ENCODE measurements at places on chromosomes 4 and X.

- peak; percentile 23 for DNase-seq
Measured at GRCh38 chr4:174210952-174211490, 72.4 kb downstream of the FBXO8 start.

- DNase-seq, result no peak
Measured at GRCh38 chr4:168924667-168925066, 85.4 kb downstream of the CBR4 start.

DNA sequence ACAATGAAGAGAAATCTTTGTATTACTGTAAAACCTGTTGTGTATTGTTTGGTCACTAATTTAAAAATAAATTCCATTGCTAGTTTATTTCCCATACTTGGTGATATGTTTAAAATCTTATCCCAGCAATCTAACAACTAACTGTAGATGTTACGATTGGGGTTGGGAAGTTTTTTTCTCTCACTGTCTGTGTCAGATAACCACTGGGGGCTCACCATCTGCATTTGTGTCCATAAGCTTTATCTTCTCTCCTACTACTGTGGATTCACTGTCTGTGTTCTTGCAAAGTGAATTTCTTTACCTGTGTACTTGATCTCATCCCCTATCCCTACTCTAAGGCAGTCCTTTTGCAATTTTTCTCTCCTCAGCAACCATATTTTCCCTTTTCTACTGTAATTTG, 81.3 kb downstream of the STIM2 start:
- DNase-seq, result no peak

GRCh38 chr4:41814565-41814964, 66.0 kb upstream of the PHOX2B start:
- peak; percentile 19 for DNase-seq

GRCh38 chrX:16511796-16512776, 137.9 kb upstream of the S100G start:
- DNase-seq, result no peak

GRCh38 chr4:155612074-155612473, 54.6 kb upstream of the GUCY1A1 start:
- no peak for DNase-seq

DNA sequence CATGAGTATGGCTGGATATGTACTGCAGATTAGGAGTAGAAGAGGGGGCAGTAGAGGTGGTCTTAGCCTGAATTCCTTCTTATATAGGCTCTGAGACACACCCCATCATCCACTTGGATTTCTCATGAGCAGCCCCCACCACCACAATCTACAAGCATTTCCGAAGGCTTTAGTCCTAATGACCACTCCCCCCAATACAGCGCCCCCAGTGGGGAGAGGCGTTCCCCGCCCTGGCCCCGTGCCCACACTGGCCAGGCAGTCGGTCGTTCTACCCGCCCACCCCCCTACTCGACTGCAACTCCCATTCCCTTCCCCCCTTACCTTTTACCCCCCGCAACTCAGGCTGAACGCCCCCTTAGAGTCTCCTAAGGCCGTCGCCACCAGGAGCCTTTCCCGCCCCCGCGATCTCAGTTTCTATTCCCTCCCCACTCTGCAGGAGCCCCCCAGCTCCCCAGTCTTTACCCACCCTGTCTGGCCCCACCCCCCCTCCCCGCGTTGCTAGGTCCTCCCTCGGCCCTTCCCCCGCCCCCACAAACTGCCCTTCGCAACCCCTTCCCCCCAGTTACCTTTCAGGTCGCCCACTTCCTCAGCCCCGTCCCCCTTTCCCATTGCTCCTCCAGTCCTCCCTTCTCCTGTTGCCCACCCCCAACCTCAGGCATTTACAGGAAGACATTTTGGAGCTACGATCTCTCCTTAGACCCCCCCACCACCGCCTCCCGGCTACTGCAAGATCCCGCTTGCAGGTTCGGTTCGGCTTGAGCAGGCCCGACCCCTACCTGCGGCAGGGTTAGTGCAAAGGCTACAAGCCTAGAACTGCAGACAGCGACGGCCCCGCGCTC, 468 bp downstream of the ZMYM3 start:
- DNase-seq, result peak; percentile 48

DNA sequence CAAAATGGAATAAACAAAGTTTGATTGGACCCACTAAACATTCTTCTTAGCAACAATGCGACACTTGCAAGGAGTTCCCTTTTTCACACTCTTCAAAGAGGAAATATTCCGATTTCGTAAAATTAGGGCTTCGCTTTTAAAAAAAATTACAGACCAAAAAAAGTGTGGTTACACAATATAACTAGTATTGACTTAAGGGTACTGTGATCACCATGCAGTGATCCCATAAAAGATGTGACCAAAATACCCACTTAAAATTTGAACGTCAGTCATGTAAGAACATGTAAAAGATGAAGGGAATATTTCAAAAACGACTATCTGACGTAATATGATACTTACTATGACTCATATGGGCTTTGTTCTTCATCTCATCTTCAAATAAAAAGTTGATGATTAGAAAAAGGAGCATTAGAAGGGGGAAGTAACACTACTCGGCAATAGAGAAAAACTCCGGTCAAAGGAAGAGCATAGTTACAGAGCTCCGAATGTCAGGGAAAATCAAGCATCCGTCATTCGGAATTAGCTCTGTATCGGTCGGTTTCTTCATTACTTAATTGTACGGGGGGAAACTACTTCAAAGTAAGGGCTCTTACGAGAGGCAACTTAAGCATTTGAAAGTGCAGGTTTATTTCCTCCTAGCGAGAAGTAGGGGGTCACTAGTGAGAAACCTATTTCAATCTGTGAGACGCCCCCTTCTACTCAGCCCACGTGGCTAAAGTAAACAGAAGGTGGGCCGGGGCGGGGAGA, 1.3 kb upstream of the TET2 start:
- no peak for DNase-seq

DNA sequence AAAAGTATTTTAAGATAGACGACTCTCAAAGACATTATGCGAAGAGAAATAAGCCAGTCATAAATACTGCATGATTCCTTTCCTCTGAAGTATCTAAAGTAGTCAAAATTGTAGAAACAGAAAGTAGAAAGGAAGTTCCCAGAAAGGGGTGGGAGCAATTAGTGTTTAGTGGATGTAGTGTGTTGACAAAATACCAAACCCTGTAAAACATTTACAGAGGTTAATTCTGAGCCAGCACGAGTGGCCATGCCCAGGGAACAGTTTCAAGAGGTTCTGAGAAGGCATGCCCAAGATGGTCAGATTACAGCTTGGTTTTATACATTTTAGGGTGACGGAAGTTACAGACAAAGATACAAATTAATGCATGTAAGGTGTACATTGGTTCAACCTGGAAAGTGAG, 34.4 kb upstream of the SLC25A4 start:
- DNase-seq, result no peak

GRCh38 chr4:85029453-85029852, 63.0 kb upstream of the WDFY3 start:
- no peak for DNase-seq

GRCh38 chr4:16055471-16055870, 28.4 kb downstream of the PROM1 start:
- DNase-seq, result no peak

DNA sequence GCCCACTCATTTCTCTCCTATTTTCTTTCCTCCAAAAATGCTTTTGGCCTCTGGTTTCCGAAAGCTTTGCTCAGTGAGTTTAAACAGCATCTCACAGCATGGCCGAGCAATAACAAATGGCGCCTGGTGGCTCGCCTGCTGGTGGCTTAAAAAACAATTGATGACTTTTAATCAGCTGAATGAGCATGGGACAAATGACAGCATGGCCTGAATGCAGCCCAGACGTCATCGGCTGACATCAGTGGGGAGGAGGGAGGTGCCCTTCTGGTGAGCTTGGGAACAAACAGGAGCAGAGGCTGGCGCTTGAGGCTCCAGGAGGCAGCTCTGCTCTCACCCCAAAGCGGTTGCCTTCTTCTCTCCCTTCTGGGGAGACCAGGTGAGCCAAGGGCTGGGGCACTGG, 286.4 kb downstream of the BCOR start:
- DNase-seq, result no peak

- no peak for DNase-seq
Measured at GRCh38 chr4:81648576-81649275, 177.0 kb upstream of the RASGEF1B start.

GRCh38 chr4:113555868-113556267, 205.7 kb downstream of the CAMK2D start:
- DNase-seq, result no peak

DNA sequence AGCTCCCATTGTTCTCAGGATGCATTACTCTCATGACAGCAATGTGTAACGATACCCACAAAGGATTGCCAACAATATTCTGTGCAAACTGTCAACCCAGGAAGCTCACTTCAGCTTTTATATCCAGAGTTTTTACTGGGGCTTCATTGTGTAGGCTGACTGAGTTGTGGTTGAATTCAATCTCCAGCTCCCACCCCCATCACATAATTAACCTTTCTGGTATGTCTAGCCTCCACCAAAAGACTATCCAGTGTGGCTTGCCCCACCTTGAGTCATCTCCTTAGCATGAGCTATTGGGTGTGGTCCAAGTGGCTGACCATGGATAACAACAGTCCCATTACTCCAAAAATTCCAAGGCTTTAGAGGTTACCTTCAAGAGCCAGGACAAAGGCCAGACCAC, 17.7 kb upstream of the TAB3 start:
- peak; percentile 72 for DNase-seq

- no peak for DNase-seq
Measured at GRCh38 chr4:155271557-155271956, 63.1 kb downstream of the NPY2R start.

GRCh38 chr4:26330186-26330787, 9.5 kb downstream of the RBPJ start:
- DNase-seq, result peak; percentile 63

DNA sequence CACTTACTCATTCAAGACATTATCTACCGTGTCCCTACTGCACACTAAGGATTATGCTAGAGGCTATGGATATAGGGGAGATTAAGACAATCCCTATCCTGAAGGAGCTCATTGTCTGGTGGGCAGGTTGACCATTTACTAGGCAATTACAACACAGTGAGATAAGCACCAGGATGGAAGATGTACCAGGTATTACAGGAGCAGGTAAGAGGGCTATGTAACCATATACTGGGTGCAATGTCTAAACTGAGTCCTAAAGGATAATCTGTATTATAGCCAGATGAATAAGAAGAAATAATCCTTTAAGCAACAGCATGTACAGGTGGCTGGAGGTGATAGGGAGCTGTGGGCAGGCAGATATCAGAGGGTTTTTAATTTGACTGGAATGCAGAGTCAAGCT, 113.3 kb upstream of the TBC1D9 start:
- DNase-seq, result no peak

GRCh38 chrX:56751071-56751470, 22.0 kb downstream of the NBDY start:
- DNase-seq, result peak; percentile 18

DNA sequence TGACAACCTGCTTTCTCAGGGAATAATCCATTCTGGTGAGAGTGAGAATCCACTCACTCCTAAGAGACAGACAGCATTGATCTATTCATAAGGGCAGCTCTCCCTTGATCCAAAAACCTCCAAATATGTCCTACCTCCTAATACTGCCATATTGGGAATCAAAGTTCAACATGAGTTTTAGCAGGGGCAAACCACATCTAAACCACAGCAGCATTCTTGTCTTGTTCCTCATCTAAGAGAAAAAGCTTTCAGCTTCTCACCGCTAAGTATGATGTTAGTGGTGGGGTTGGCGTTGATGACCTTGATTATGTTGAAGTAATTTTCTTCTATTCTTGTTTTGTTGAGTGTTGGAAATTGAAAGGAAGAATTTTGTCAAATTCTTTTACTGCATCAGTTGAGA, 69.6 kb downstream of the SERTM2 start:
- no peak for DNase-seq

GRCh38 chrX:49000636-49001035, 1.4 kb downstream of the GRIPAP1 start:
- no peak for DNase-seq

DNA sequence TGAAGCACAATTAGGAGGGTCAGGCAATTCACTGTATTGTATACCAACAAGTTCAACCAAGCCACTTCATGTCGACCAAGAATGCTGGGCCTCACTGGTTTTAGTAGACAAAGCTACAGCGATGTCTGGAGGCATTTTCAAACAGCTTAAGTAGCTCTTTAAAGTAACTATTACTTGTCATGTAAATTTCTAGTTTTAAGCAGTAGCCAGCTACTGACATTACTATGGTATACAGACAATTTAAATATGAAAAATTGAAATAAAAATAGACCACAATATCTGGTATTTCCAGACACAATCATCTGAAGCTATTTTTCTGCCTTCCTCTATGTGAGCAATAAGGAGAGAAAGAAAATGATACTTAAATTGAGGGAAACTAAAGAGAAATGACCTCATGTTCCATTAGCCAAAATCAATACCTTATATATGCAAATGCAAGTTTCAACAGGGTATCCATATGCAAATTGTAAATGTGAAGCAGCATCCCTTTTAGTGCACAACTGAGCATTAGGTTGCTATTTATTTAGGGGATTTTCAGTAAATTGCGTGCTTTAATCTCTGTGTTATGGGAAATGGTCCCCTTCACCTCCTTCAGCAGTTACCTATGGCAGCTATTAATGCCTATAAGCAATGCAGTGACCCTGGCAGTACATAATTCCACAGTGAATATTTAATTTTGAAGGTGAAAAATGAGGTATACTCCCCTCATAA, 119.5 kb downstream of the GPC3 start:
- no peak for DNase-seq

DNA sequence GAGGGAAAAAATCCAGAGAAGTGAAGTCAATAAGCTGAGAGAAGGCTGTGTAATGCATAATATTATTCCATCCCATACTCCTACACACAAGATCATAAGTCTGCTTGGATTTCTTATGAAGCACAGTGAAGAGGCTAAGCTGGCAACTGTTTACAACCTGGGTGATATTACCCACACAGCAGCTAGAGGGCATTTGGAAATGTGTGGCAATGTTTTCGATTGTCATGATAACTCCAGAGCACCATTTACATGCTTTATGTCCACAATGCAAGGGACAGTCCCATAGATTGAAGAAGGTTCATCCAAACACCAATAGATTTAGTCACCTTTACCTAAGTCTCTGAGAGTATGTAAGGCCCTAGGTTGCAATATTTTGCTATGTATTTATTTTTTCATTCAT, 412.2 kb downstream of the PPP3CA start:
- peak; percentile 4 for DNase-seq

- peak; percentile 27 for DNase-seq
Measured at GRCh38 chrX:154443479-154443910, 446 bp upstream of the FAM50A start.

DNA sequence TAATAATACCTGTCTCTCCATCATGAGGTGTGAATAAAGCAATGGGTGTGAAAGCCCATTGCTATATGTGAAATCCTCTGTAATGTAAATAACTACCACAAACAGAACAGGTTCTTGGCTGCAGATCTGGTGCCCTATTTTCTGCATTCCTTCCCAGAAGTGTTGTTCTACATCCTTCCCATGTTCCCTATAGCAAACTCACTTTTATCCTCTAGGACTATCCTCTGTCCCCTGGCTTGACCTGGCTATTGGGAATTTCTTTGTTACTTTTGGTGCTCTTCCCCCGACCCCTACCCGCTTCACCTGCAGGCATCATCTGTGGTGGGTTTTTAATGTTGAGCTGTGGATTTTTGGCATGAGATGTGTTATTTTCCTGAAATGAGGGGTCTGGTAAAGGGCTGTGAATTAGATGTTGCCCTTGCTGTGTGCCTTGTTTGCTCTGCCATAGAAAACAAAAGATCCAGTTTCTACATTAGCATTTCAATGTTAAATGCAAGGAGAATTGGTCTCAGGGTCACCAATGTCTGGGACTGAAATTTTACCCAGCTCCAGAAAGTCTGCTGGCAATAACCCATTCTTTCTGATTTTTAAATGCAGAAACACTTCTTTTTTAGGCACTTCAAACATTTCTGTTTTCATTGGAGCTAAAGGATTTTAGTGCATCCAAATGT, 13.6 kb upstream of the FREM3 start:
- DNase-seq, result no peak

All from EL (cell line).